COLO829 (cell line): ENCODE measurements at places on chromosomes 5 and 9.
A peak's percentile ranks its signal among the peaks of the same experiment; 100 is the strongest.

- no peak for DNase-seq
These were observed 403 bp downstream of the KIF2A start for GRCh38 chr5:62306323-62306895.

DNA sequence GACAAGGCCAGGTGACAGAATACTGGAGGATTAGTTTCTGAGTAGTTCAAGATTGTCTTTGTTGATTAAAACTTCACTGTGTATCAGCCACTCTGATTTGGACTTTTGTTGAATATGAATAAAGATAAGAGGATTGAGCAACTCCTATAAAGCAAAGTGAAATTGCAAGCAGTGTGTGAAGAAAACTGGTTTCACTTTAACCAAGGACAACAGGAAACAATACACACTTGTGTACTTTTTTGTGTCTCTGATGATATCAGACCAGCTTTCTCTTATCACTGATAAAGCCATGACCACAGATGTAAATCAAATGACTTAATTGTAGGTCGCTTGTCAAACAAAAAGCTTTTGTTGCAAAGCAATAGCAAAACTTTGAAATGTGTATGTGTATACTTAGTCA, 268.6 kb downstream of the FER start:
- peak; percentile 28 for DNase-seq

GRCh38 chr5:135832941-135833920, 1.2 kb upstream of the SLC25A48 start:
- no peak for DNase-seq

- DNase-seq, result no peak
These were observed 204.8 kb downstream of the HCN1 start for GRCh38 chr5:45491368-45491767.

DNA sequence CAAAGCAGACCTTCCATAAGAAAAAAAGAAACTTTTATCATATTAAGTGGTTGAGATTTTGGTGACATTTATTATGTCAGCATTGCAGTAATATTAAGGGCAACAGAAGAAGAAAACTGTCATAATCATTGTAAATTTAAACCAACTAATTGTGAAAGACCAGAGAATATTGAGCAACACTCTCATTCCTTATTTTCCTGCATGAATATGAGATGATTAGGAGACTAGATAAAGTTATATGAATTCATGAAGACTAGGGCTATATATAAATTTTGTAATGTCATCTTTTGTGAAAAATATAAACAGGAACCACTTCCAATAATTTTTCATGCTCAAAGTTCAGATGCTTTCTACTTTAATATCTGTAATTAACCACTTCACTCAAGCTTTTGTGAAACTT, 974.5 kb upstream of the CDH10 start:
- DNase-seq, result no peak

DNA sequence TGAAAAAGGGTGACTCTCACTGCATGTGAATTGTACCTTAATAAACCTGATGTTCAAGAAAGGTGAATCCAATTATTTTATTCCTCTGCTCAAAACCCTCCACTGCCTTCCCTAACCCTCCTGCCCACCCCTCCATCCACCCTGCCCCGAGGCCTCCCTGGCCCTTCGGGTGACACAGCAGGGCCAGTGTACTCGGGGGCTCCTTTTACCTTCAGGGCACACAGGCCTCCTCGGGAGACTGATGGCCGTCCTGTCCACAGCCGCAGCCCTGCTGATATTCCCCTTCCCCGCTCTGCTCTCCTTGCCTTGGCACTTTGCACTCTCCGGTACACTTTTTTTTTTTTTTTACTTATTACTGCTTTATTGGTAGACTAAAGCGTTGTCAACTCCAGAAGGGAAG, 234.0 kb downstream of the CACNA1B start:
- no peak for DNase-seq

DNA sequence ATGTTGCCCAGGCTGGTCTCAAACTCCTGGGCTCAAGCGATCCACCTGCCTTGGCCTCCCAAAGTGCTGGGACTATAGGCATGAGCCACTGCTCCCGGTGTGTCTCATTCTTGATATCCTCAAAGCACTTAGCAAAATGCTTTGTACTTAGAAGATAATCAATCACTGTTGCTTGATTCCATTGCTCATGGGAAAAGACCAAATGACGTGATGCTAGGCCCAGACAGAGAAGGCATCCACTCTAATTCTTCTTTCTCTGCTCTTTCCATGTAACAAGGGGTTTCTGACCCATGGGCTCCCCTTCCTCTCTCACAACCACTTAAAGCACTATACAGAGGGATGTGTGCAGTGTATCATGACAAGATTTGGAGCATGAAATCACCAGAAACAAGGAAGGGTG, 83.0 kb downstream of the APBA1 start:
- no peak for DNase-seq

- no peak for DNase-seq
These were observed 60.8 kb upstream of the PTGER4 start for GRCh38 chr5:40618926-40619325.

DNA sequence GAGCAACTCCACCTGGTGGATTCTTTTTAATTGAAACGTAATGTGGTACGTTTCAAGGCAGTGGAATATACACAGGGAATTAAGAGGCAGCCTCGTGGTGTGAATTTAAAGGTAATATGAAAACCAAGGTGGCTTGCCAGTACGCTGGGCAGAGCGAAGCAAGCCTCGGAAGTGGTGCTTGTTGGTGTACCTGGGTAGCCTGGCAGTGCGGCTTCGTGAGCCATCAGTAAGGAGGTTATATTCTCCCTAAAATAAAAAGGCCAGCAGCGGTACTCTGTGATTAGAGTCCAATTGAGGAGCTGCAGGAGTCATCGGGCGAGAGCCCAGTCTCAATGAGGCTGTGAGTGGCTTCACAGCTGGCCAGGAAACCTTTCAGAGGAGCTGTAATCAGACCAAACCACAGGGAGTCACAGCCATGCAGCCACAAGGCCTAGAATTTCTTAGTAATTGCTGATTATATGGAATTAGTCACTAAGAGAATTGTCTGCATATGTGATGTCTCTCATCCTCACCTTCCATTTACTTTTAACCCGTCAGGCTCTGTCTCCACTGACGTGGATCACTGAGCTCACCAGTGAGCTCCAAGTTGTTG, 57.7 kb downstream of the DCP2 start:
- DNase-seq, result no peak

GRCh38 chr9:119834064-119834620, 464.9 kb upstream of the BRINP1 start:
- no peak for DNase-seq

GRCh38 chr5:62395210-62395950, 8.3 kb downstream of the DIMT1 start:
- DNase-seq, result peak; percentile 6

DNA sequence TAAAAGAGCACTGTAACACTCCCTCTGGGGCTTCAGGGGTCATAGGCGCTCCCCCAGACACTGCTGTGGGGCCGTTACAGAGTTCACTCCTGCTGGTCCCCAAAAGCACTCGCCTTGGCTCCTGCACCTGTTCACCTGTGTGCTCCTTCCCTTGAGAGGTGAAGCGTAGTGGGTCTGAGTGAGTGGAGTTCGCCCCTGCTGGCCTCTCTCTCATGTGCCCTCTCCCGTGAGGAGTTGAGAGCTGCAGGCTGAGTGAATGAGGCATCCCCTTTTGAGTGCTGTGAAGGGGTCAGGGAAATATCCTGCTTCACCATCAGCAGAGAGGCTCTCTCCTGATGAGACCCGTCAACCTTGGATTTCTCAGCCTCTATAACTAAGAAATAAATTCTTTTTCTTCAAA, 134.6 kb upstream of the TUT7 start:
- DNase-seq, result no peak

DNA sequence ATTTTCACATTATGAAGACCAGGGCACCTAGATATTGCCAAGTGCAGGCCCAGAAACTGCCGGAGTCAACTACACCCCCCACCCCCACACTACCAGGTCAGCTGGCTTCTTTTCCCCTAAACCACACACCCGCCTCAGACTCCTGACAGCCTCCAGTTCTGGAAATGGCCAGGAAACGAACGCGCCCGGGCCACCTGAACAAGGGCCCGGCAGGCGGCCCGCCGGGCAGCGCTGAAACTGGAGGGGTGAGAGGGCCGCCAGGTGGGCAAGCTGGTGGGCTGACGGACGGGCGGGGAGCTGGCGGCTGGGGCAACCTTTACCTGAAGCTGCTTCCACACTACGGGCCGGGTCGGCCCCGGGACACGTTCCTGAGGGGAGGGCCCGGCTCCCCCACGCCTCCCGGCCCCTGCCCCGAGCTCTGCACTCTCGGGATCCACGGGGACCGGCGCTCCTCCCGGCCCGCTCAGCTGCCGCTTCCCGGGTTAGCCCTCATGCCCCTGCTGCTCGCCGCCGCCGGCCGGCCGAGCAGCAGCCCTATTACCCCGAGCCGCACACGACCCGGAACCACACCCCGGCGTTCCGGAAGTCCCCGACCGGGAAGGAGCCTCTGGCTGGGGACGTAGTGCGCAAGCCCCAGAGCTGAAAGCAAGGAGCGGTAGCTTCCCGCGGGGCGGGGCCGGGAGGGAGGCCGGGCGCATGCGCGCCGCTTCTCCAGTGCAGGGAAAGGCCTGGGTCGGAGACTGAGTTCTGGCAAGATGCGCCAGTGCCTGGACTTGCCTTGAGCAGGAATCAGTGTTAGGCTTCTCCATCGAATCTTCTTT, at the start of gene MAPKAP1:
MAPKAP1 (minus strand) TSS at position 558 of the 821 bp plus-strand sequence. CDS start 34,634 bp downstream, outside the sequence.
- DNase-seq, result peak; percentile 98

DNA sequence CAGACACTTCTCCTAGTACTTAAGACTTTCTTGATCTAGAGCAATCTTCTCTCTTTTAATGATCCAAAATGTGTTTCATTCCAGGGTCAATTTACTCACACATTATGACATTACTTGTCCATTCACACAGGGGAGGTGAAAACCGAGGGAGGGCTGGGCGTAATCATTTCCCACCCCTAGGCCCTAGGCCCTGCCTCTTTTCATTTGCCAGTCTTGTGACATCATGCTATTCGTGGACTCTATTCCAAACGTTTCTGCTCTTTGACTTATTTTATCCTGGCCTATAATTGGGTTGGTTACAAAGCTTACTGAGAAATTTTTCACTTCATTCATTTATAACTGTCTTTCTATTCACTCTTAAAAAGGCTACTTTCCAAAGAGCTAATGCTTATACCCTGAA, 2.4 kb downstream of the DCAF12 start:
- DNase-seq, result no peak

GRCh38 chr9:73474625-73475024, 323.0 kb downstream of the ANXA1 start:
- DNase-seq, result no peak

DNA sequence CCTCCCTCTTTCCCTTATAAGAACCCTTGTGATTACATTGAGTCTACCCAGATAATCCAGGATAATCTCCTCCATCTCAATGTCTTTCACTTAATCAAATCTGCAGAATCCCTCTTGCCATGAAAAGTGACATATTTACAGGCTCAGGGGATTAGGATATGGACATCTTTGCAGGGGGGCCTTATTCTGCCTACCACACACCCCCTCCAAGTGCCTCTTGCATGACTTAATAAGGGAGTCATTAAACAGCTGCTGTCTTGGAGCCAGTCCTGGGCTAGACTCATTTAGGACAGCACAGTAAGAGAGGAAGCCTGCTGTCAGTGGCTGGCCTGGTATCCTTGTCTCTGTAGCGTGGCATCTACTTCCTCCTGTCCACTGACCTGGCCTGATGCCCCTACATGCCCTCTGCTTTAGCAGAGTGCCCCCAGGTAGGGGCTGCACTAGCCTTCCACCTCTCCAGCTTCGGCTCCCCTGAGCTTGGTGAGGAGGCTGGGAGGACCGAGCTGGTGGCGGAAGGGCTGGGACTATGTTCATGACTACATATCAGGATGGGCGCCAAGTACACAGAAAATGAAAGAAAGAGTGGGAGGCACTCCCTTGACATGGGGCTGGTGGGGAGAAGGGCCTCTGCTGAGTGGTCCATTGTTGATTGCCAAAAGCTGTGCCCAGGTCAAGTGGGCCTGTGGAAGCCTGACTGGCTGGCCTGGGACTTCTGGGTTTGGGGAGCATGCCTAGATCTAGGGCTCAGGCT, 17.2 kb downstream of the ENHO start:
- no peak for DNase-seq

DNA sequence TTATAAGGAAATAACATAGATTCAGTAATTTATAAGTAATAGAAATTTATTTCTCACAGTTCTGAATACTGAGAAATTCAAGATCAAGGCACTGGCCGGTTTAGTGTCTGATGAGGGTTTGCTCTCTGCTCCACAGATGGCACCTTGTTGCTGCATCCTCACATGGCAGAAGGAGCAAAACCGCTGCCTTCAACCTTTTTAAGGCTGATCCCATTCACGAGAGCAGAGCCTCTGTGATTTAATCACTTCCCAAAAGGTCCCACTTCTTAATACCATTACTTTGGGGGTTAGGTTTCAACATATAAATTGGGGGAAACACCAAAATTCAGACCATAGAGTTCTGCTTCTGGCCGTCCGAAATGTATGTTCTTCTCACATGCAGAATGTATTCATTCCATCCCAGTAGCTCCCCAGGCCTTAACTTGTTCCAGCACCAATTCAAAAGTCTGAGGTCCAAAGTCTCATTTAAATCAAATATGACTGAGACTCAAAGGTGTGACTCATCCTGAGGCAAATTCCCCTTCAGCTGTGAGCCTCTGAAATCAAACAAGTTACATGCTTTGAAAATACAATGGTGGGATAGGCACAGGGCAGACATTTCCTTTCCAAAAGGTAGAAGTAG, 30.6 kb downstream of the BAAT start:
- no peak for DNase-seq

- no peak for DNase-seq
These were observed 714.5 kb downstream of the EFNA5 start for GRCh38 chr5:106956187-106956586.

DNA sequence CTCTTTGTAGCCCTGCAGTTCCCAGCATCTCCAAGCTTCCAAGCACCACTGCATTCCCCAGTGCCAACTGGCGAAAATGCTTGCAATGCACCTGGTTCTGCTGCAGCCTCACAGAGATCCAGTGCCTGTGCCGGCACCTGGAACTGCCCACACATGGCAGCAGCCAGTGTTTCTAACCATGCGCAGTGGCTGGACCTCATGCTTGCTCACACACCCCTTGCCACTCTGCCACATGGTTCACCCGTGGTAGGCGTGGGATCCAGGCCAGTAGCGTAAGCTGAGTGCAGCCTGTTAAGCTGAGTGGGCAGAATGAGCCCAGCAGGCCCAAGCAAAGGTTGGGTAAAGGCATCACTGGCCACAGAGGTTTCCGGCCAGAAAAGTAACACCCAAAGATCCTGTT, 214.1 kb upstream of the VLDLR start:
- DNase-seq, result no peak

- no peak for DNase-seq
These were observed 171.8 kb downstream of the SEMA5A start for GRCh38 chr5:9374025-9374424.

GRCh38 chr9:133780962-133781827, 43.0 kb upstream of the SARDH start:
- DNase-seq, result no peak

GRCh38 chr9:32092031-32092430, 292.4 kb upstream of the ACO1 start:
- no peak for DNase-seq

DNA sequence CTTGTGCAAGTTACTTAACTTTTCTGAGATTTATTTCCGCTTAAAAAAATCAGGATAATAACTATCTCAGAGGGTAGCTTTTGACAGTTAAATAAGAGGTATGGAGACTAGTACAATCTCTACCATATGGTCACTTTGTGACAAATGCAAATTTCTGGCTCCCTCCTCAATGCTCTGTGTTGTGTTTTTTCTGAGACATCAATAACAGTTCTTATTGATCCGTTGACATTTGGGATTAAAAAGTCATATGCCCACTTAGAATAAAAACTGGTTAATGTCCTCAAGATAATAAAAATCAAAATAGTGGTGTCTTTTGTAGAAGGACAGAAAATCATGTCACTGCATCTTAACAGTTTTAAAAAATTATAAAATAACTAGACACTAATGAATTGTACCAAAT, 24.7 kb upstream of the LNPEP start:
- DNase-seq, result no peak

- no peak for DNase-seq
These were observed 39.8 kb downstream of the SLC35D2 start for GRCh38 chr9:96343515-96344360.
